ENCODE measurements at places on chromosomes 11 and 22.

GRCh38 chr11:44329472-44330230 lies 19.7 kb upstream of the ALX4 start:
- DNase-seq, result no peak

DNA sequence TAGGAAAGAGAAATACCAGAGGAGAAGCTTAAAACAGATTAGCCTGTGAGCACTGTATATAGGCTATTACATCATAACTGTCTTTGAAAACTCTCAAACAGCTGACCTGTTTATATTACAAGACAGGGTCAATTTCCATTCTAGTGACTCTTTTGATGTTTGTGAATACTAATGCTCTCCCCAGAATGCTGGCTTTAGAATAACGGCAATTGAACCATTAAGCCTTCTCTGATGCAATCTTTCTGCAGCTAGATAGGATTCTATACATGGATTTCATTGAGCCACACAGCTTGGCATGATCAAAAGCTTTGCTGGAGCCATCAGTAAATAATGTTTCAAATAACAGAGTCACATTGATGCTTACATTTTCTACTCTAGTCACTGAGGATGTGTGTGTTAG lies 122.7 kb upstream of the FAT3 start:
- DNase-seq, result no peak

GRCh38 chr22:24326266-24326665 lies 55.6 kb downstream of the SPECC1L start:
- no peak for DNase-seq

DNA sequence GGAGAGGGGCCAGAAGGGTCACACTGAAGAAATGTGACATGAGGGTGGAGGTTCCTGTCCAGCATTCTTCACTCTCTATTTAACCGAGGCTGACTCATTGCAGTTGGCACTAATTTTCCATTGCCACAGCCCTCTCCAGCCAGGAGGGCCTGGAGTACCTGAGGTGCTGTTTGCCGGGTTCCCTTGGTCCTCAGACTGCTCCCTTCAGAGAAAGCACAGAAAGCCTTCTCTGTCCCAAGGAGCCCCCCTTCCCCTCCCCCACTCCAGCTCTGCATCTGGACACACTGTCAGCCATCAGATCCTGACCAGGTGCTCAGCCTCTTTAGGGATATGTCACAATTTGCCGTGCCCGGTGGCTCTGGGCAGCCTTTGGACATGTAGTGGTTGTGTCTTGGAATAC lies 3.2 kb upstream of the C11orf91 start:
- no peak for DNase-seq

- DNase-seq, result no peak
Observed at GRCh38 chr11:97979741-97980140, 1041.0 kb upstream of the CNTN5 start.

DNA sequence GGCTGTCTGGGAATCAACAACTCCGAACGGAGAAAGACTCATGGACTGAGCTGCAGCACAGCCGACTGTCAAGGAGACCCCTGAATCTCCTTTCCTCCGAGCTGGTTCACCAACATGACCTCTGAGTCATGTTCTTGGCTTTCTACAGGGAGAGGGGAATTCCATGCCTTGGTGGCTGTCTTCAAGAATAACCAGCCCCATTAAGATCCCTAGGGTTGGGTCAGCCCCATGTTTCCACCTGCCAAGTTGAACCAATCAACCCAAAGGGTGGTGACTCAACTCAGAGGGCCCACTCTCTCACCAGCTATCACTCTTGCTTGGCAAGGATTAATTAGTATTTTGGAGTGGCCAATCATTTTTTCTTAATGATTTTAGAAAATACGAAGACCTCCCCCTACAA lies 28.3 kb upstream of the IGSF22 start:
- DNase-seq, result no peak

GRCh38 chr11:5123802-5124521 lies 14.2 kb downstream of the OR52A5 start:
- DNase-seq, result peak; percentile 44

- DNase-seq, result no peak
Observed at GRCh38 chr11:122394313-122394712, 261.2 kb upstream of the UBASH3B start.

DNA sequence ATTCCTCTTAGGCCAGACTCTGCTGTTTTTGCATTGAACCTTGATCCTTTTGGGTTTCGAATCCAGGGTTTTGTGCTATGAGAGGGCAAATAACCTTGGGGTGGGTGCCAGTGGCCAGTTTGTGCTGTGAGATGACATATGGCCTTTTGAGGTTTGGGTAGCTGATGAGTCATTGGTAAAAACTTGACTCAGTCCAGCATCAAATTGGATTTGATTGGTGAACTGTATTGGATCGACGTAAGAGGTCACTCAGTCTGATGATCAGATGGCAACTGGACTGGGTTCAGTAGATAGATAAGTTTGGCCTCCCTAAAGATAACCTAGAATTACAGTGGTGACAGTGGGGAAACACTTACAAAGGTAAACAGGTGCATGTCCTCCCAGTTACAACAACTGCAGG lies 41.0 kb upstream of the XKR3 start:
- DNase-seq, result no peak

DNA sequence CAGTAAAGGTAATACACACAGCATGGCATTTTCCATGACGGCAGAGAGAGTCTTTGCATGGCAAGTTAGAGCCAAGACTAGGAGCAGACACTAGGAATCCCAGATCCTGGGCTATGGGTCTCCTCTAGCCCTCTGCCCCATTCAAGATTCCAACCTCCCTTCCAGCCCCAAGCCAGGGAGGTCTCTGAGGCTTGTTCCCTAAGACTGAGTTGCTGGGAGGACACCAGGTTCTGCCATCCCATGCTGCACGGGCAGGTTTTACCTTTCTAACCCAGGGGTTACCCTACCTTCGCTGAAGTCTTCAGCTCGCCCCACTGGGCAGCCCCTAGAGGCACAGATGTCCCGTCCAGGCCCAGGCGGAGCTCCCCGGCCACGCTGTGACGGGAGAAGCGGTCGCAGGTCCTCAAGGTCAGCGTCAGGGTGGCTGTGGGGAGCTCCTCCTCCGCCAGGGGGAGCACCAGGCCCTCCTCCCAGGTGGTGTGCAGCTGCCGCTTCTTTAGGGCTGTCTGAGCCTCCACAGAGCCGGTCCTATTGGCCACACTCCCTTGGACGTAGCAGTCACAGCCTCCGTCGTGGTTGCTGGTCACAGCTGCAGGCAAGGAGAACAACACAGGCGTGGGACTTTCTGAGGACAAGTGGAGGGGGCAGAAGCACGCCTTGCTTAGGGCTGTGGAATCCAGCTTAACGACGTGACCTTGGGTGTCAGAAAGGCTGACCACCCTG lies 33.8 kb downstream of the SYT13 start:
- no peak for DNase-seq

GRCh38 chr22:37601540-37602442 lies 6.8 kb upstream of the GGA1 start:
- DNase-seq, result no peak

DNA sequence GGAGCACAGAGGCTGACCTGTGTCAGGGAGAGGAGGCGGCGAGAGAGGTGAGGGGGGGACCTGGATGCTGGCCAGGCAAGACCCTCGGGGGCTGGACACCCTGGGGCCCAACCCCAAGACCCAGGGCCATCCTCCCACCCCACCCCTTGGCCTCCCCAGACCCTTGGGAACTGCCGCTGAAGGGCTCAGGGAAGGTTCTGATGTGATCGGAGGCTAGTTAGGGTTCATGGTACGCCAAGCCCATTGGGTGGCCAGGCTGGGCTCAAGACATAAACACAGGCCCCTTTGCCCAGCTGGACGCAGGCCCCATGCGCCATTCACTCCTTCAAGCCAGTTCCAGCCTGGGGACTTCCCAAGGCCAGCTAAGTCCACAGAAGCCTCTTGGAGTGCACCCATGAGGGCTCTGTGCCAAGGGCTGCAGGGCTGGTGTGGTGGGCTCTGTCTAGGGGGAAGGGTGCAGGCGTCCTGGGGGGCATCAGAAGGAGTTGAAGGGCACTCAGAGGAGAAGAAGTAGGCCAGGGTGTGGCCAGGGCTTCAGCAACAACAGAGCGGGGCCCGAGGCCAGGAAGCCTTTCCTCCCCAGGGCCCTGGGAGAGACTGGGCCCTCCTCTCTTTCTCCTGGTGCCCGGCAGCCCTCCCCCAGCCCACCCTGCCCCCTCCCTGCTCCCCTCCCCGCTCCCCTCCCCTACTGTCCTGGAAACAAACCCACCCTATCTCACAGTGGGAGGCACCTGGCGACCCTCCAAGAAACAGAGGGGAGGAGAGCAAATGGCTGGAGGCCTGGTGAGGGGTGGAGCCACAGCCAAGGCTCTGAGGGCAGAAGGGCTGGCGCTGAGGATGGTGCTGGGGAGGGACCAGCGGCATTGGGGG lies 12.9 kb downstream of the TSPAN32 start:
- no peak for DNase-seq

- DNase-seq, result no peak
Observed at GRCh38 chr11:61056571-61056970, 45.7 kb upstream of the CD5 start.

- no peak for DNase-seq
Observed at GRCh38 chr11:17483505-17483904, 6.9 kb upstream of the ABCC8 start.

GRCh38 chr11:119607726-119608125 lies 121.3 kb downstream of the NECTIN1 start:
- DNase-seq, result no peak

DNA sequence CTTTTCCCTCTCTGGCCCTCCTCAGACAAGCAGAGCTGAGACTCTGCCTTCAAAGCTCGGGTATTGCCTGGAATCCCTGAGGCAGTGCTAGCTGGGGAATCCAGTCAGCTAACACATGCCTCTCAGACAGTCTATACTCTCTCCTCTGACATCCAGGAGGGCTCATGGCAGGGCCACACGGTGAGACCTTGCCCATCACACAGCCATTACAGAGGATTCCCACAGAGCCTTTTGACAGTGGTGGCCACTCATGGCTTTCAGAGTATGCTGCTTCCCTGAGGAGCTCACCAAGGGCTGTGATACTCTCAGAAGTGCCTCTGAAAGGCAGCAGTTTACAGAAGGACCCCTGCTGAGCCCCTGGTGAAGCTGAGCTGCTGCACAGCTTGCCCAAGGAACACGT lies 165.3 kb downstream of the RRAS2 start:
- DNase-seq, result no peak

GRCh38 chr22:20565079-20565734 lies 57.8 kb downstream of the MED15 start:
- DNase-seq, result no peak

DNA sequence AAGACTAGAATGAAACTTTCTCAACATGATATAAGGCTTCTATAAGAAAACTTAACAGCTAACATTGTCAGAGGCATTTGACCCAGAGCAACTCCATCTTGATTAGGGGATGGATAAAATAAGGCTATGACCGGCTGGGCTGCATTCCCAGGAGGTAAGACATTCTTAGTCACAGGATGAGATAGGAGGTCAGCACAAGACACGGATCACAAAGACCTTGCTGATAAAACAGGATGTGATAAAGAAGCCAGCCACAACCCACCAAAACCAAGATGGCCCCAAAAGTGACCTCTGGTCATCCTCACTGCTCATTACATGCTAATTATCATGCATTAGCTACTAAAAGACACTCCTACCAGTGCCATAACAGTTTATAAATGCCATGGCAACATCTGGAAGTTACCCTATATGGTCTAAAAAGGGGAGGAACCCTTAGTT lies 135.2 kb downstream of the TTC28 start:
- DNase-seq, result no peak

DNA sequence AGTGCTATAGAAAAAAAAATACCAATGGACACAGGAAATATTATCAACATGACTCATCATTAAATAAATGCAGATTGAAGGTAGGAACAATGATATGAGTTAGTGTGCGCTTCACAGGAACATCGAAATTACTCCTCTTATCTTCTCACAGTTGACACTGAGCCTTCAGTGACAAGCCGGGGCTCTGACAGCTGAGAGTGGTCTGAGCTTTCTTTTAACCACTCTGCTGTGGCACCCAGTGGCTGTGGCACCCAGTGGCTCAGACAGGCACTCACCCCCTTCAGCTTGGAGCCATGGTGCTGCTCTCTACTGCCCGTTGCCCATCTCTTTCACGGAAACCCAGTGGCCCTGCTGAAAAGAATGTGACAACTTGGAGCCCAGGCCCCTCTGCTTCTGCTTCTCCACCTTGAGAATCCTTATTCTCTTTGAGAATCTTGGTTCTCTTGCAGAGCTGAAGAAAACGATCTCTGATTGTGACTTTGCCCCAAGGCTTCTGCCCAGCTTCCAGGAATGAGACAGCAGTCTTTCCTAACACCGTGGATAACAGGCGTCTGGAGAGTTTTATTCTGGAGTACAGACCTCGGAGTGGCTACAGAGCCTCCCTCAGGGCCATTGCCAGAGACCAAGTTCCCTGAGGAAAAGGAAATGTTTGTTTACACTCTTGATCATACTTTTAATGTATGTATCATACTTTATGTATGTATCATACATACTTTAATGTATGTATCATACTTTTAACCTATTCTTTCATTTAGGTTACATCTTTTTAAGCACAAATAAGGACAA lies 37.1 kb upstream of the OR8B8 start:
- no peak for DNase-seq

DNA sequence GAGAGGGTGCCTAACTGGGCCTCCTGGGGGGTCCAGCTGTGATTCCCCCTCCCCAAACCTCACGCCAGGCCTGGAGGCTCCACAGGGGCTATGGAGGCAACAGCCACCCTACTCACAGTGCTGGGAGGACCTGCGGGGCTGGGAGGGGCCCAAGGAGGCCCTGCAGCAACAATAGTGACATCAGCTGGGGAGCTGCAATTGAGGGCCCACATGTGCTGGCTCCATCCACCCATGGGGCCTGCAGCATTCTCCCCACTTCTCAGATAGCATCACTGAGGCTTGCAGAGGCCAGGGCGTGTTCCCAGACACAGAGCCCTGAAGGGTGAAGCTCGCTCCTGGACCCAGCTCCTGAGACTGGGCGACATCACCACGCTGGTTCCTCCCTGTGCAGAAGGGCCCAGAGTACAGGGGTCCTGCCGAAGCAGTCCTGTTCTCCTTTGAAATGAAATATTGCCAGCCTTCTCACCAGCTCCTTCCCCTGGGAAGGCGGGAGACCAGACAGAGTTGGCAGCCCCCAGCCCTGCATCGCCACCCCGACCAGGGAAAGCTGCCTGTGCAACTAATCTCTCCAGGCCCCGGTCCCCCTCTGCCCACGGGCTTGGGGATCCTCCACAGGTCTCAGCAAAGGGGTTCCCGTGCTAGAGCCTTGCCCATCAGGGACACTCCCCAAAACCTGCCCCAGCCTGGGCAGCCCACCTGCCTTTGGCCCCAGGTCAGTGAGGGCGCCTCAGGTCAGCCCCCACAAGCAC lies 8.9 kb upstream of the TBX1 start:
- DNase-seq, result no peak

DNA sequence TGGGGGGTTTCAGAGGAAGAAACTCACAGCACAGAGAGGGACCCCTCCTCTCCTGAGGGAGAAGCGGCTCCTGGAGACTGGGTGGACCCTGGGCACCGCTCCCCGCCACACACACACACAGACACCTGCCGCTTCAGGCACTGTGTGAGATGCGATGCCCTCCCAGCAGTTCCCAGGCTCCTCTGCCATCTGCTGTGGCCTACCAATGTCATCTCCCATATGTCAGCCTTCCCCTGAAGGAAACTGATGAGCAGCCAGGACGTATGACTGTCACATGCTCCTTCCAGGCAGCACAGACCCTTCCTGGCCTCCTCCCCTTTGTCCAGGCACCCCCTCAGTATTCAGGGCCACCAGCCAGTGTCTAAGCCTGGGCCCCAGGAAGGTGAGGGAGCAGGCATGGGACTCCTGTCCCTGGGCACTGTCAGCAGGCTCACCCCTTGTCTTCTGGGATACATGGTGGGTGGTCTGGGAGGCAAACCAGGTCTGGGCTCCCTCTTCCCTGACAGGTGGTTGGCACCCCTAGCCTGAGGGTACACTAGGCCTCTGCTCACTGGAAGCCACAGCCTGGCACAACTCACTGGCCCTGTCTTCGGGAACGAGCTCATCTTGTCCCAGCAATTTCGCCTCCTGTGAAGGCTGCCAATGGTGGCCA lies 11.8 kb upstream of the BCR start:
- DNase-seq, result no peak

Data from activated naive CD4-positive, alpha-beta T cell treated with anti-CD3 and anti-CD28 coated beads, Interleukin-2, amount 50 U/mL, for 16 hours (primary cell).